ENCODE measurements at places on chromosomes 11 and 22.

- DNase-seq = no peak
Measured at GRCh38 chr11:115585361-115586024, 81.3 kb upstream of the CADM1 start.

DNA sequence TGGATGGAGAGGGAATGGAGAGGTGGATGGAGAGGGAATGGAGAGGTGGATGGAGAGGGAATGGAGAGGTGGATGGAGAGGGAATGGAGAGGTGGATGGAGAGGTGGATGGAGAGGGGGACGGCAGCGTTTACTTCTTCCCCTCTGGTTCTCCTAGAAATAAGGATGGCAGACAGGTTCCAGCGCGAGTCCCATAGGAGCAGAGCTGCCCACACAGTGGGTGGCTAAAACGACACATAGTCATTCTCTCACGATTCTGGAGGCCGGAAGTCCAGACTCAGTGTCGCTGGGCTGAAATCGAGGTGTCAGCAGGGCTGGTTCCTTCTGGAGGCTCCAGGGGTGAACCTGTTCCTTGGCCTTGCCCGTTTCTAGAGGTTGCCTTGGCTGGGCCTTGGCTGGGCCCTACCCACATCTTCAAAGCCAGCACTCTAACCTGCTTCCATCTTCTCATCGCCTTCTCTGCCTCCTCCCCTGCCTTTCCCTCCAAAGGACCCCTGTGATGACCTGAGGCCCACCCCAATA is 12.7 kb upstream of the CTSD start:
- DNase-seq = no peak

- DNase-seq = no peak
Measured at GRCh38 chr11:35214226-35214770, 75.3 kb downstream of the CD44 start.

DNA sequence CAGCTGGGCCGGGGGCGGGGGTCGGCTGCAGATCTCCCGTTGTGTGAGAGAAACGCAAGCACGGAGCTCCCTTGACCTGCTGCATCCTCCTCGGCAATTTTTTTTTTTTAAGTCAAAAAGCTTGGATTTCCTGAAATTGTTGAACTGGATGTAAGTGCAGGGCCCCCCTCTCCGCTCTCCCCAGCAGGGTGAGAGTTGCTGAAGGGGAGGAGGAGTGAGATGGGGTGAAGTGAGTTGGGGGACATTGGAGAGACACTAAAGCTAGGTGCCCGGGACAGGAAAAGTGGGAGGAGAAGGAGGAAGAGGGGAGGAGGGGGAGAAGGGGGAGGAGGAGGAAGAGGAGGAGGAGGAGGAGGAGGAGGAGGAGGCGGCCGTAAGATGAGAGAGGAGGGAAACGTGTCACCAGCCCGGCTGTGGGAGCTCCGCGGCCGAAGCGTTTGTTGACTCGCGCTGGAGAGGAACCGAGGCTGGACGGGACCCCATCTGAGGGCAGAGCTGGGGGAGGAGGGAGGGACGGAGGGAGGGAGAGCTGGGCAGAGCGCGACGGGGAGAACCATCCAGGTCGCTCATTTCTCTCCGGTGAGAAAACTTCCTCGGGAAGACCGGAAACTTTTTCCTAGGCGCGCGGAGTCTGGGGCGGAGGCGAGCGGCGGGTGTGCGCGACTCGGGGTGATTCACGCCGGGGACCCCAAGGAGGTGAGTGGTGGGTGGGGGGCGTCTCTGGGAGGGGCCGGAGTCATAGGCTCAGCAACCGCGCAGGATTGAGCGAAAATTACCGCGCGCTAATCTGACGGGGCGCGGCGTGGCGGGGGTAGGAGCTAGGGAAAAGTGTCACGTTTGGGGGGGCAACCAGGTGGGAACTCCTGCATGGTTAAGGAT is 80.2 kb downstream of the PRR5L start:
- DNase-seq = no peak

DNA sequence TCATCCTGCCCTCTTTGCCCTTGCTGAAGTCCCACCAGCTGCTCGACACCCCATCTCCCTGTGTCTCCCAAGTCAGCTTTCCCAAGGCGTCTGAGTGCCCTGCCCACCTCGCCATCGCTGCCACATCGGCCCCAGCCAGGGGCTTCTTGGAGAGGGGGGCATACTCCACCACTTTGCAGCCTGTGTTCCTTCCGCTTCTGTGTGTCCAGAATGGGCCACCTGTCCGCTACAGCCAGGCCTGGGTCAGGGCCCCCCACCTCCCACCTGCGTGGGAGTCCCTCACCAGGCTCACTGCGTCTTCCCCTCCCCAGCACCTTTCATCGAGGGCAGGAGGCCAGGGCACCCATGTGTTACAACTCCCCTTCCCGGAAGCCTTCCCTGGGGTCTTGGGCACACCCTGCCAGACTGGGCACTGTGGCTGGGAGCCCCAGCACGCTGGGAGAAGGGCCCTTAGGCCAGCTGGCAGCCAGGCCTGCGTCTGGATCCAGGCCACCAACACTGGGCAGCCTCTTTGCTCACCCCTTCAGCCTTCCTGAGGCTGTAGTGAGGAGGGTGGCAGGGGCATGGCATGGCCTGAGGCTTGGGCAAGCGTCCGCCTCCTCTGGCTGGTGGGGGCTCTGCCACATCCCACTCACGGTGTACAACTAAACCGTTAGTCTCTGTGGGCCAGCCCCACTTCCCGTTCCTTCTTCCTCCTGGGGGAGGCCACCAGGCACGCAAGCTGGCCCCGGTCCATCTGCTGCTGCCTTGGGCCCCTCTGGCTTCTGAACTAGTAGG is 13.4 kb downstream of the CPT1A start:
- no peak for DNase-seq

- no peak for DNase-seq
Measured at GRCh38 chr22:38481871-38482332, 14.0 kb downstream of the KDELR3 start.

DNA sequence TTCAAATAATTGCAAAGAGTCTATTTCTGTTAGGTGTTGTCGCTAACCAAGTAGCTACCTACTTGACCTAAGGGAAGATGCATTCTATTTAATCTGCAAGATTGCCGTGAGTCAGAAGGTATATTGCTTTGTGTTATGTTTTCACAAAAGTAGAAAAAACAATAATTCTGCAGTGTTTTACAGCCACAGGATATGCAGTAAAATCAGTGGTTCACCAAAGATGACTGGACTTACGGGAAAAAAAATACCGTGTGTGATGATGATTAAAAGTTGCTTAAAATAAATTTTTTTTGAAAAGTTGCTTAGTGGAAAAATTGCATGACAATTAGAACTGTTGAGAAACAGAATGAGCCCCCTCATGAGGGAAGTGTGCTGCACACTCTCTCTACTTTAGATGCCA is 209.1 kb downstream of the DDX10 start:
- DNase-seq = no peak

DNA sequence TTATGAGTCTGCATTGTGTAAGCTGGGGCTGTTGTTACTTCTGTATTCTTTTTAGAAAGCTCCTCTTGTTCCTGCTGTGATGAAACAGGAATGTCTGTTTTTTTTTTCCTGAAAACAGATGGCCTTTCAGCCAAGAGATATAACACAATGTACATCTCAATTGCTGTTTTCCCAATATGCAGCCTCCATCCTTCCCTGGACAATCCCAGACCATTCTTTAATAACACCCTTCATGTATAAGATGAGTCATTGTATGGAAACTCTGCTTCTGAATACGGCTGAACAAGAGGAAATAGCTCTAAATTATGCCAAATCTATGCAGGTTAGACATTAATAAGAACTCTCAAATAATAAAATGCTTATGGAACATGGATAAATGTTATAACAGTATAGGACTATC is 60.2 kb upstream of the LRRC4C start:
- no peak for DNase-seq

GRCh38 chr11:99148352-99148751 is 127.6 kb downstream of the CNTN5 start:
- DNase-seq = no peak

- no peak for DNase-seq
Measured at GRCh38 chr11:76148941-76149613, 57.2 kb downstream of the WNT11 start.

DNA sequence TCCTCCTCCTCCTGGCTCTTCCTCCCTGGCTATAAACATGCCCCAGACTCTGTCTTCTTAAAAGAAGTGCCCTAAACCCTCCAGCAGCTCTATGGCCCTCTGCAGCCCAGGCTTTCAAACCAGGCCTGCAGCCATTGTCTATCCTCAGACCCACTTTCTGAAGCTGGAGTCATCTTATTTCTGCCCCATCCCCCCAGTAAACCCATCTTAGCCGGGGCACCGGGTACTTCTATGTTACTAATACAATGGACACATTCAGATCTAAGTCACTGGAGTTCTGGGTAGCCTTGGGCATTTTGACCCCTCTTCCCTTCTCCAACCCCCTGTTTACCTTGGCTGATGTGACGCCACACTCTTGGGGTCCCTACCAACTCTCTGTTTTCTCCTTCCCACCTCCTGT is 29.7 kb upstream of the CACNG2 start:
- DNase-seq = no peak

GRCh38 chr11:26219183-26220117 is 112.5 kb upstream of the ANO3 start:
- DNase-seq = no peak

- DNase-seq = no peak
Measured at GRCh38 chr22:16915701-16916100, 90.5 kb upstream of the XKR3 start.

DNA sequence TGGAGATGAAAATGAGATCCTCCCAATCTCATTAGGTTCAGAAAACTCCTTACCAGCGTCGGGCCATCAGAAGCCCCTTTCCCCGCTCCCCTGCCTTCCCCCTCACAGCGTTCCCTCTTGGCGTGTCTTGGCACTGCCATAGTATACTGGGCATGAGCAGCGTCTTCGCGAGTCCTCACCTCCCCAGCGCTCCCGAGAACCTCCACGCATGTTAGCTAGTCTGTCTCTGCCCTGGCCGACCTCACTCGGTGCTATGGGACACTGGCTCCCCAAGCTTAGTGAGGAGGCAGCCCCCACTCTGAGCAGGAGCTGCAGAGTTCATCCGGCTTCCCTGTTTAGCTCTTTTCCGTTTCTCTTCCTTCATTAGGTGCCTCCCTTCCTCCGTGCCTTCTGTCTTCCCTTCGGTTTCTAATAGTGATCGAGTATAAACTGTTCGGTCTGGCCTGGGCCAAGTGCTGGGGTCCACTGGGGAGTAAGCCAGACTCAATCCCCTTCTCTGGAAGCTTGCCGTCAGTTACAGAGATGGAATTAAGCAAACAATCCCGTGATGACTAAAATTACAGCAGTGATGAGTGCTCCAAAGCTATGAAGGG is 63.8 kb upstream of the OPCML start:
- DNase-seq = no peak

DNA sequence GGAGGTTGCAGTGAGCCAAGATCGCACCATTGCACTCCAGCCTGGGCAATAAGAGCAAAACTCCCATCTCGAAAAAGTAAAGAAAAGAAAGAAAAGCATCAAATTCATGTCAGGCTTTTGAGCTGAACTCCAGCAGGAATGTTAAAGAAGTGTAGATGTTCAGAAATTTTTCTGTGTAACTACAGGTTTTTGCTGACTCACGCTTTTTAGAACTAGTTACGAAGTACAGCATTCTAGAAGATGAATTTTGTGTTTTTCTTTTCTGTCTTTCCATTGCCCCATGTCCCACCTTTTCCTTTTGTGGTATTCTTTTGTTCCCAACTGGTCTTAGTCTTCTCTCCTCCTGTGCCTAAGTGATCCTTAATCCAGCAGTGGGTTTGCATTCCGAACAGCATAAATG is 56.0 kb upstream of the HORMAD2 start:
- no peak for DNase-seq

- no peak for DNase-seq
Measured at GRCh38 chr11:10941871-10942270, 84.0 kb upstream of the ZBED5 start.

- DNase-seq = no peak
Measured at GRCh38 chr11:116415095-116415494, 357.7 kb downstream of the BUD13 start.

DNA sequence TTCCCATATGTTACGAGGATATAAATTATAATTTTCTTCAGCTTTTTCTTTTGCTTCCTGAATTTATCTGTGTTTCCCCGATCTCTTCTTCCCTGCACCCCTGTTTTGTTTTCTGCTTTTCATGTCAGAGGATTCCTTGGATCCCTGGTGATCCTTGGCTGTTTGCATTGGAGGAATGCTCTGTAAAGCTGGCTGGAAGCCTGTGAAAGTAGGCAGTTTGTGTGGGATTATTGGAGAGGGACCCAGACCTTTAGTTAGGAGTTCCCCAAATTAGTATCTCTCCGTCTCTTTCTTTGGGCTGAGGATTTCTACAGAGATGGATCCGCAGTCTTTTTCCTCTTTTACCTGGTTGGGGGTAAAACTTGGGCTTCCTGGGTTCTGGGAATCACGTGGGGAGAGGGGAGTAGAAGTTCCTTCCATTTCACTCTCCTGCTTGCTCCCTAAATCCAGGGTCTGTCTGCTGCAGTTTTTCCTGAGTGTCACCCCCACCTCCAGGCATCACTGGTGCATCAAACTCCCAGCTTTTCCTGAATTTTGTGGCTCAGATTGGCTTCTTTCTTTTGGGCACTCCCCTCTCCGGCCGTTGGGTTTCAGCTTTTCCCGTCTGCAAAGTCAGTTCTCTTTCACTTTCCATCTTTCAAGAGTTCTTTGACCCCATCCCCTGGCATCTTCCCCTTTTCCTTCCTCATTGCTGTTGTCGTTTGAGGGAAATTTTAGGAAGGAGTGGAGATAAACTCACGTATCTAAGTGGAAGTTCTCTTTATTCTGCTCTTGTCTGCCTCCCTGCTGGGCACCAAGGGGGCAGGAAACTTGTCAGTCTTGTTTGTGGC is 79.1 kb upstream of the ALX4 start:
- no peak for DNase-seq

DNA sequence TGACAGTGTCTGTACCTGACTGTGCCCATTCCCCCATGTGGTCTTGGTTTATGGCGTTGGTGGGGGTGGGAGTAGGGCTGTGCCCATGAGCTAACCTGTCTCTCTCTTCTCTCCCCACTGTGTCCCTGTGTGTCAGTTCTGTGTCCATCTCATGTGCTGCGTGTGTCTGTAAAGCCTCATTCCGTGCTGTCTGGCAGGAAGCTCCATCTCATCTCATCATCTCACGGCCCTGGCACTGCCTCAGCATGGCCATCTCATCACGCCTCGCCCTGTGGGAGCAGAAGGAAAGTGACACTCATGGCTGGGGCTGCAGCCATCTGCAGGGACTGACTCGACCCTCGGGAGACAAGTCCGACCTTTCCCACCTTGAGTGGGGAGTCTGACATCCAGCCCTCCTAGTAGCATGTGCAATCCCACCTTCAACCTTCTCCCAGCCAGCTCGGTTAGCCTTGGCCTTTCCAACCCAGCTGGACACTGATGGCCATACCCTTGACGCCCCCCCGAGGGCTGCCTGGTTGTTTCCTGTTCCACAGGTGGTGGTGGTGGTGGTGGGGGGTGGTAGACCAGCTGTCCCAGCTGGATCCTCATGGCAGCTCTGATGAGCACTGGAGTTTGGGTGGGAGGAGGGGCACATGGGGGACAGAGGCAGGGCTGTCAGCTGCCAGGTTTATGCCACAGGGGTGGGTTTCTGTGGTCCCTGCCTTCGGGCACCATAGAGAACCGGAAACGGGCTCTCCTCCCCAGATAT is 19.0 kb downstream of the MYO18B start:
- no peak for DNase-seq

DNA sequence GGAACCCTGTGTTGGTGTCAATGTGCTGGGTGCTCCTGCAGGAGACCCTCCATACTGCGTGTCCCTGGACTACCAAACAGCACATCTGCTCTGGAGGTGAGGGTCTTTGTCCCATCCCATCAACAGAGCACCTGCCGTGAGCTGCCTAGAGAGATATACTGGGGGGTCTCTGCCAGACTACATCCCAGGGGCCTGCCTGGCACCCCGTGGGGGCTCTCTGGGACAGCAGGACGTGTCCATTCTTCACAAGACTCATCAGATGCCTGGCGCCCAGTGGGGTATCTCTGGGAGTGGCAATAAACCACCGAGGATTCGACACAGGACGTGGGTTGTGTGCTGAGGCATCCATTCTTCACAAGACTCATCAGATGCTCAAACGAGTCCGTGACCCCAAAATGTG is 42.7 kb downstream of the SHANK2 start:
- no peak for DNase-seq
